M059J (cell line): ENCODE measurements at places on chromosomes 6 and 20. TPM values are rescaled to one million over a fixed set of nuclear protein-coding genes. Genes with fewer than 3 reads are reported as not detected.

Gene PRND
- total RNA-seq, result not detected in 2 replicates

Gene TRERF1
- 6.2 and 8.5 TPM in 2 replicates for total RNA-seq

Gene DDO
- total RNA-seq, result 16.5 and 24.7 TPM in 2 replicates

Gene SSTR4
- total RNA-seq, result not detected in 2 replicates

- DNase-seq, result no peak
These were observed 882.7 kb upstream of the FLRT3 start for GRCh38 chr20:15220009-15220656.

GRCh38 chr20:36613974-36614373, 8.4 kb downstream of the RAB5IF start:
- DNase-seq, result no peak

GRCh38 chr20:40282541-40282940, 406.5 kb downstream of the MAFB start:
- DNase-seq, result no peak

Gene PSORS1C2
- not detected in 2 replicates for total RNA-seq

- DNase-seq, result no peak
These were observed 32.6 kb upstream of the ZBP1 start for GRCh38 chr20:57652606-57653545.

DNA sequence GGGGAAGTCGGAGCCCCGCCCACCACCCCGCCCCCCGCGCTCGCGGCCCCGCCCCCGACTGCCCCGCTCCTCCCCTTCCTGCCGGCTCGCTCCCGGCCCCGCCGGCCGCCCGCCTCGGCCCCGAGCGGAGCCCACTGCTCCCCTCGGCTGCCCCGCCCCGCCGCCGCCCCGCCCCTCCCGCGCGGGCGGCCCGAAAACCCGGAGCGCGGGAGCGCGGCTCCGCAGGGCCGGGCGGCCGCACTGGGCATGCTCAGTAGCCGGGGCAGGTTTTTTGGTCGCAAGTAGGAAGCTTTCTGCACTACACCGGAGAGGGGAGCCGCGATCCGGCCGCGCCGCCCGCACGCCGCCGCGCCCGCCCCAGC, at the start of gene CDYL:
Gene CDYL, plus strand, starts transcription at position 274 of the 362 bp plus-strand sequence. CDS start 380 bp downstream, outside the sequence.
- peak; percentile 83 for DNase-seq

GRCh38 chr6:10595731-10596664, 74.8 kb downstream of the GCNT2 start:
- DNase-seq, result peak; percentile 96

GRCh38 chr6:90534337-90535025, 52.4 kb downstream of the MAP3K7 start:
- DNase-seq, result no peak

Gene ZNFX1
- 104 and 156 TPM in 2 replicates for total RNA-seq

- DNase-seq, result peak; percentile 62
These were observed 5.9 kb downstream of the TP53INP2 start for GRCh38 chr20:34709831-34710567.

DNA sequence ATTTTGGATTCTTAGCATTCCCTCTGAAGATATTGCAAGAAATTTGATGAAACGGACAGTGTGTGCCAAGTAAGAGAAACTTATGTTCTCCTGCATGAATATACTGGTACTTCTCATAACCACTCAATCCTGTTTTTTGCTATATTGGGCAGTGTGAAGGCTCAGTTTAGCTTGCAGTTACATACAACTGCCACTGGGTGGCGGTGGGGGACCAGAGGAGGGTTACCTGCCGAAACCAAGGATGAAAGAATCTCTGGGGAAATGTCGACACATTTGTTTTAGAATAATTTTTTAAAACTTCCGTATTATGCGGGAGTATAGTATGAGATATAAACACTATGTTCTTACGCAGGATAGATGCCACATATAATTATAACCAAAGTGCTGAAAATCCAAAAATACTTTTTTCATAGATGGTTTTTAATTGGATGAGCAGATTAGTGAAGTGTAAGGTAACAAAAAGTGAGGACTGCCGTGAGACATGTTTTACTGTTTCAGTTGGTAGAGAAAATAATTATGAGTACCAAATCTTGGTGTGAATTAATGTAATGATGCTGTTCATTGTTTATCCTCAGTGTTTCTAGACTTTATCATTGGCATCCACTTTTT, 9.7 kb downstream of the TRMT11 start:
- peak; percentile 75 for DNase-seq

DNA sequence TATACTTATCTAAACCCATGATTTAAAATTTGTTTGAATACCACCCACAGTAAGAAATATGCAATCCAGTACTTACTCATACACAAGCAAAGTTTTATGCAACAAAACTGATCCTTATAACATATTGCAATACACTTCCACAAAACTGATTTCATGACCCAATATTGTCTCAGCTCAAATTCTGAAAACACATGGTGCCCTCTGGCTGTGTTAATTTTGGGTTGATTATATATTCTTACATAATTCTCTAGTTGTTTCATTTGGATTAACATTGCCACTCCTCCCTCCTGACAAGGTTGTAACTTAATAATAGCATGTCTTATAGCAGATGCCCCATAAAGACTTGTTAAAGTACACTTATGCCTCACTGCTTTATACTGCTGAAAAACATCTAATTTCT, 73.0 kb upstream of the TULP1 start:
- no peak for DNase-seq

DNA sequence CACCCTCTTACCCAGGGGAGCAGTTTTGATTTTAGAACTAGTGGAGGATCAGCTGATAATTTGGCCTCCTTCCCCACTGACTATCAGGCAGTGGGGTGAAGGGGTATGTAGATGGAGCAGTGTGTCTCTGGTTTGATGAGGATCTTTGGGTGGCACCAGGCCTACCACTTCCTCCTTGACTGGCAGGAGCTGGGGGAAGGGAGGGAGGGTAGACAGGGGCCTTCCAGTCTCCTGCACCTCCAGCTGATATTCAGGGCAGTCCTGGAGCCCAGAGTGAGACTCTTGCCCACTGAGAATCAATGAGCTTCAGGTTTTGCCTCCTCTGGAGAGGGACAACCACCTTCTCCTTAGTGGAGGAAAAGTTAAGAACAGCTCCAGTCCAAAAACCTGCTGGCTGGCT, 3.2 kb downstream of the DEF6 start:
- no peak for DNase-seq

GRCh38 chr20:52235129-52235528, 43.5 kb upstream of the ZFP64 start:
- DNase-seq, result no peak
